Smooth muscle cell of the umbilical artery (primary cell): ENCODE measurements at places on chromosomes 12 and 14. TPM values are rescaled to one million over a fixed set of nuclear protein-coding genes. Genes with fewer than 3 reads are reported as not detected.

MFAP5 gene
- total RNA-seq = 5.3 and 57.4 TPM in 2 replicates

NOVA1 gene
- total RNA-seq = under 0.01 and 0.65 TPM in 2 replicates

CLEC2A gene
- not detected in 2 replicates for total RNA-seq

GRIN2B gene
- under 0.01 and 0.09 TPM in 2 replicates for total RNA-seq
